T-helper 1 cell (primary cell): ENCODE measurements at places on chromosomes 5 and 9.

GRCh38 chr5:7412409-7412808 lies 16.5 kb downstream of the ADCY2 start:
- no peak for DNase-seq

DNA sequence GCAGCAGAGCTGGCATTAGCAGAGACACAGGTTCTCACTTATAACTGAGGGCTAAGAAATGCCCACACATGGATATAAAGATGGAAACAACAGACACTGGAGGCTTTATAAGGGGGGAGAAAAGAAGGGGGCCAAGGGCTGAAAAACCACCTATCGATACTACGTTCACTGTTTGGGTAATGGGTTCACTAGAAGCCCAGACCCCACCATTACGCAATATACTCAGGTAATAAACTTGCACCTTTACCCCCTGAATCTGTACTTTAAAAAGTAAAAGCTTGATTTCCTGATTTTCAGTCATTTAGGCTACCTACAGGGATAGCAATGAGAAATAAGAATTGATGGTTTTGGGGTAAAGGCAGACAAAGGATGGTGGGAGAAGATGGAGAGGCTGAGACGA lies 1.9 kb upstream of the MINAR2 start:
- DNase-seq = no peak

DNA sequence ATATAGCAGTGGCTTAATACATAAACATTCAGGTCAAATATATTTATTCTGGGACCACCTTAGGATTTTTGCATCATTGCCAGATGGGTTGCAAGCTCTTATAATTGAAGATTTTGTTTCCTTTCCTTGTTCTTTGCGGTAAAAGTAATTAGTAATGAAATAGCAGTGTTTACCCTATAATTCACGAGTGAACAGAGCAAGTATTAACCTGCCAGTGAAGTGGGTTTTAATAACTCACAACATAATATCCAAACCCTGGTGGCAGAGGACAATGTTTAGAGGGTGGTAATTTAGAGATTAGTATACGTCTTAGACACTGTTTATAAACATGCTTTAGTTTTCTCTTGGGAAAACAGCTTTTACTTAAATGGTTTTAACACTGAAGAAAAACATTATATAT lies 11.8 kb downstream of the ARL14EPL start:
- DNase-seq = no peak

DNA sequence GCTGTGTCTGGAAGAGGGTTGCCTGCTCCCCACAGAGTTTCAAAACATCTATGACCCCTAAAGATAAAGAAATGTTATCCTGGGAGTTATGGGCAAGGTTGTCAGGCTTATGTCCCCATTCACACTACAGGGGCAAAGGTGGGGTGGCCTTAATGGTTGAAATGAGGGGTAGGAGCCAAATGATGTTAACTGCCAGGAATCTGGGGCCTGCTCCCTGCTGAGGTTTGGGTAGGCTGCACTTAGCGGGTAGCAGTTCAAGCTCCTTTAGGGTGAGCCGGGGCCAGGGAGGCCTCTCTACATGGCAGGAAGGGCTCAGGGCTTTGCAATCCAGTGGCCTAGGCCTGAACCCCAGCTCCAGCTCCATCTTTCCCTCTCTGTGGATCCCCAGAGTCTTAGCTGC lies 3.0 kb downstream of the FGF18 start:
- DNase-seq = no peak

DNA sequence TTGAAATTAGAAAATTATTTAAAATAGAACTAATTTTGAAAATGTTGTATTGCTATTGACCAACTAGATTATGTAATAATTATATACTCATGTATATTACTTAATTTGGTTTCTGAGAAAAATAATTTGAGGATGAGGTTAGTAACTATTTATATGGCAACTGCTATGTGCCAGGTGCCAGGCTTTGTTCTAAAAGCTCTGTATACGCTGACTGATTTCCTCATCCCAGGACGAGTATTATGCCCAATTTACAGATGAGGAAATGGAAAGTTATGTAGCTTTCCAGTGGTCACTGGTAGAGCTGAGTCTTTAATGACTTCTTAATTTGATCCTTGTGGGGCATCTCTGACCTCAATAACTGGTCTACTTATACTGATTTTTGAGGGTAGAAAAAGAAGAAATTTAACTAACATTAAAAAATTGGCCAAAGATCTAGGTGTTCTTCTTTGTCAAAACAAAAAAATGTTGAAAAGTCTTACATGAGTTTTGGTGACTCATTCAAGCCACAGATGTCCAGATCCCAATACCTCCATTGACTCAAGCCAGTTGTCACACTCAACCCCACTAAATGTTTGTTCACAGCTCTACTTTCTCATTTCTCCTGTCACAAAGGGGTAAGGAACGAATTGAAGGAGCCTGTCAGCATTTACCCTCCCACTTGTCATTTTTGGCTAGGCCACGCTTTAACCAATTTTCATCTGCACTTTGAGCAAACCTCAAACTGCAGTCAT lies 228.1 kb upstream of the MEF2C start:
- DNase-seq = no peak

DNA sequence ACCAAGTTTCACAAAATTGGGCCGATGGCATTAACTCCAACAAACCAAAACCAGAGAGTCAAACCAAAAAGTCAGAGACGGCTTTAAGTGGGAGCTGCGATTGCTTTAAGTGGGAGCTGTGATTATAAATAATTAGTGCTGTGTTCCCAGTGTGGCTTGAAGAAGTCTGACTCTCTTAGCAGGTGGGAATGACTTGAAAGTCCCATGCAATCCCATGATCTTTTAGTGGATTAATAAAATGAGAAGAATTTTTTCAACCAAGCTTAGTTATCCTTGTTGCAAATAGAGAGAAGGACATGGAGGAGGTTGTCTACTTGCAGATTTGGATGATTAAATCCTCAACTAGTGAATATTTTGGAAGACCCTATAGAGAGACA lies 68.5 kb downstream of the MYO10 start:
- DNase-seq = no peak

GRCh38 chr5:149011084-149011483 lies 51.8 kb downstream of the SH3TC2 start:
- DNase-seq = no peak

DNA sequence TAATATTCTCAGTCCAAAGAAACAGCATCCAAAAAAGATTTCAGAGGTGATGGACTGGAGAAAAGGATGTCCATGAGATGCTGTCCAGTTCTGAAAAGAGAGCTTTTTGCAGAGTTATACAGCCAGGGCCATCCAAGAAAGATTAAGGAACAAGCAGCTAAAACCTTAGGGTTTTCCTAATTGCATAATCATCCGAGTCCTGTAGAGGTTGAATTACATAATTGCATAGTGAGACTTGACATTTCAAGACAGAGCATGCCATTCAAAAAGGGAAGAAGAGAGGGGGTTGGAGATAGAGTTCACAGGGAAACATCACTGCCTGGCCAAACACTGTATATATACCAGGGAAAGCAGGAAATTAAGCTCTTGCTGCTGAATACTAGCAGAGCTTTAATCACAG lies 1729.2 kb upstream of the WWC1 start:
- DNase-seq = no peak

DNA sequence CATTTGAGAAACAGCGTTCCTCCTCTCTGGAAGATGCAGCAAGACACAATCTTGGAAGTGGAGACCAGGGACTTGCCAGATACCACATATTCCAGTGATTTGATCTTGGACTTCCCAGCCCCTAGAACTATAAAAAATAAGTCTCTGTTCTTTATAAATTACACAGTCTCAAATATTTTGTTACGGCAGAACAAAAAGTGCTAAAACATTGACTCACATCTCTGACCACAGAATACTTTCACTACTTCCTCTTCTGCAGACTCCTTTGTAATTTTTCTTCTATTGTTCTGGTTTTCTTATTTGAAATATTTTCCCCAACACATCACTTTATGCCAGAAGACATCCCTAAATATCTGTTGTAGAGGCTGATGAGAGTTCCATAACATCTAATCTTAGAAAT lies 706.1 kb upstream of the CDH18 start:
- no peak for DNase-seq

GRCh38 chr5:73346878-73347408 lies 101.6 kb downstream of the FOXD1 start:
- DNase-seq = no peak

GRCh38 chr9:85056203-85056572 lies 386.7 kb downstream of the NTRK2 start:
- no peak for DNase-seq

DNA sequence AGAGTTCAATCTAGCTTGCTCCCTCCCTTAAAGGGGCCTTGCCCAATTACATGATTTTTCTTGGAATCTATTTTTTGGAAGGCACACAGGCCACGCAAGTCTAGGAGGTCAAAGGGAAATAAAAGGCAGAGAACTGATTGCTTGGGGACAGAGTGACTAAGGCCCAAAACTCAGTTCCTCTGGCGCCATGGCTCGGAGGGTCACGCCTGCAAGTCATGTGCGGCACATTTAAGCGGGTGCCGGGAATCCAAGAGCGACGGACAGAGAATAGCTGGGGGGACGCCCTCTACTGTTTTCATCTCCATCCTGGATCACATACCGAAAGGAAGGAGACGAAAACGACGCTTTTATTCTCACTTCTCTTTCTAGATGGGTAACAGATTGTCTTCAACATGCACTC lies 78.6 kb downstream of the FREM1 start:
- no peak for DNase-seq

- no peak for DNase-seq
These were observed 67.1 kb upstream of the HSPB3 start for GRCh38 chr5:54388409-54388808.

DNA sequence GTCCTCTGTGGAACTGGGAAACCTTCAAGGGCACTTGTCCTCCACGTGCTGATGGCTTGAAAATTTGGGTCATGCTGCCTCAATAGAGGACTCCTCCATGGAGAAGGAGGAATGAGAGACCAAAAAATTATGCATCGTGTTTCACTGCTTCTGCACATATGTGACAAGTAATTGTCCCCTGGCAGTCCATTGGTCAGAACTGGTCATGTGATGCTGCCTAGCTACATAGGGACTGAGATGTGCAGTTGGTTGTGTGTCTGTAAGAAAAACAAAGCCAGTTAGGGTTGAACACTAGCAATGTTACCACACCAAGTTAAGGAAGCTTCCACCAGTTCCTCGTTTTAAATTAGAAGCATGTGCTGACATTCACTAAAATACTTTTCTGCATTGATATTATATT lies 201.9 kb upstream of the ANKH start:
- no peak for DNase-seq

DNA sequence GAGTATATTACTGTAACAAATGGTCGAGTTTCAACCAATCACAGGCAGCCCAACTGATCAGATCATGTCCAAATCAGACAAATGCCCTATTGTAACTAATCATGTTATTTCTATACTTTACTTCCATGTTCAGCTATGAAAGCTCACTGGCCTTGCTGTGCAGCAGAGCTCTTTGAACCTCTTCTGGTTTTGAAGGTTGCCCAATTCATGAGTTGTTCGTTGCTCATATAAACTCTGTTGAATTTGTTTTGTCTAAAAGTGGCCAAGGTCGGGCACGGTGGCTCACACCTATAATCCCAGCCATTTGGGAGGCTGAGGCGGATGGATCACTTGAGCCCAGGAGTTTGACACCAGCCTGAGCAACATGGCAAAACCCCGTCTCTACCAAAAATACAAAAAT lies 21.6 kb downstream of the PDE6A start:
- DNase-seq = no peak

DNA sequence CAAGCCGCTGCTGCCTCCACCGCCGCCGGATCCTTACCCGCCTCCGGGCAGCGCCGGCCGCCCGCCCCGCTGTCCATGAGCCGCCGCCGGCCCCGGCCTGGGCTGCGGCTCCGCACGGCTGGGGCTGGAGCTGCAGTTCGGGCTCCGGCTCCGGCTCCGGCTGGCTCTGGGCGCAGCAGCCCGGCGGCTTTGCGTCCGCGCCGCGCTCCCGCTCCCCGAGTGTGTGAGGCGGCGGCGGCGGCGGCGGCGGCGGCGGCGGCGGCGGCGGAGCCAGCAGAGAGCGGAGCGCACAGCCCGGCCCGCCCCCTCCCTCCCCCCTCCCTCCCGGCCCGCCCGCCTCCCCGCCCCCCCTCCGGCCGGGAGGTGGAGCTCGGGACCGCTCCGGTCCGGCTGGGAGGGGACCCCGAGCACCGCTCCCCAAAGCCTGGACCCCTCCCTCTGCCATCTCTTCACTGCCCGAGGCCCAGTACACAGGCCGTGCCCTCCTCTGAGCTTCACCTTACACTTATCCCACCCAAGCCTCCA lies at the start of gene PCDH1:
Gene PCDH1 (minus strand): TSS at position 225 of the 525 bp plus-strand sequence. CDS start 148 bp downstream, at position 77.
- DNase-seq = no peak

DNA sequence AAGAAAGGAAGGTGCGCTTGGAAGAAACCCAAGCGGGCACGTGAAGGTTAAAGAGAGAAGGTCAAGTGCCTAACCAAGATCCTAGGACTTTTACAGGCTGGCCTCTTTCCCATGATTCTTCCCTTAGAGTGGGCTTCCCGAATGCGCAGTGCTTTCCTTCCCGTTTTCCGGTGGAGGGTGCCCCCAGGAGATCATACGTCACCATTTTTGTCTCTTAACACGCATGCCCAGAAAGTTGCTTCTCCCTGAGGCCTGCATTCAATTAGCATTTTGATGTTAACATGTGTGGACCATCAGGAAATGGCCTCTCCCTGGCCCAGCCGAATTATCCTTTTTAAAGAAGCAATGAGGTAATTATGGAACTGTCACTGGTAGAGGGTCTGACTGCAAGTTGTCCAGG lies 1.9 kb upstream of the RUSC2 start:
- no peak for DNase-seq

GRCh38 chr5:150401076-150401375 lies 11.7 kb downstream of the CD74 start:
- no peak for DNase-seq

DNA sequence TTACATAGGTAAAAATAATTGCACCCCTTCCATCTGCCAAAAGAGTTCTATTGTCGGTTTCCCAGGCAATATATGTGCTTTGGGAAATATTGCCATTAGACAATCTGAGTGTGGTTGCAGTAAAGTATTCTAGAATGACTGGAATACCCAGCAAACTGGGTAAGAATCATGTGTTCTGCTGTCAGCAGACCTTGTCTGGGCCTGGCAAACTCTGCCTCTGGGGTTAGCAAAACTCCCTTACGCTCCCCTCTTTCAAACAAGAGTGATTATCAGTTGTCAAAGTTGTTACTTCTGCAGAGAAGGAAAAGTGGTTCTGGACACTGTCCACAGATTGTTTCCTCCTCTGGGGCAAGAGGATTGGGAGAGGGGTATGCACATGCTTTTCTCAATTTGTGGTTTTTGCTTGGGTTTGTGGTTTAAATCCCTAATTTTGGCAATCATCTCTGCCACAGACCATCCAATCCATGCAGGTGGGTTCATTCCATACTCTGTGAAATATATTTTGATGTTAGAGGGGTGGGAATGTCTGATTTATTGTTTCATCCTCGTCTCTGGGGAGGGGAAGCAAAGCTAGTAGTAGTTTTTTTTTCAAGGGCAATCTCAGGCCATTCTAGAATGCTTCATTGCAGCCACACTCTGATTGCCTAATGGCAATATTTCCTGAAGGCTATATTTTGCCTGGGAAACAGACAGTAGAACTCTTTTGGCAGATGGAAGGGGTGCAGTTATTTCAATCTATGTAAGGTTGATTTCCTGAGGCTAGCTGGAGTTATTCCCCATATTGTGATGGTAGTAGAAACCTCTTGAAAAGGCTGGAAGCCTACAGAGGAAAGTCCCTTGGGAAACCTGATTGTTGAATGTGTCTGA lies 24.0 kb upstream of the TNFSF15 start:
- DNase-seq = no peak

- peak; percentile 66 for DNase-seq
These were observed 65.3 kb downstream of the RXRA start for GRCh38 chr9:134391319-134392231.

- DNase-seq = no peak
These were observed 17.2 kb upstream of the PDCD1LG2 start for GRCh38 chr9:5492965-5493678.
